ENCODE measurements at places on chromosomes 1 and 21. TPM values are rescaled to one million over a fixed set of nuclear protein-coding genes. Genes with fewer than 3 reads are reported as not detected.

GRCh38 chr1:35659589-35659988 lies 18.3 kb upstream of the PSMB2 start:
- DNase-seq, result no peak

GRCh38 chr1:40266786-40267535 lies 8.9 kb downstream of the ZMPSTE24 start:
- DNase-seq, result no peak

DNA sequence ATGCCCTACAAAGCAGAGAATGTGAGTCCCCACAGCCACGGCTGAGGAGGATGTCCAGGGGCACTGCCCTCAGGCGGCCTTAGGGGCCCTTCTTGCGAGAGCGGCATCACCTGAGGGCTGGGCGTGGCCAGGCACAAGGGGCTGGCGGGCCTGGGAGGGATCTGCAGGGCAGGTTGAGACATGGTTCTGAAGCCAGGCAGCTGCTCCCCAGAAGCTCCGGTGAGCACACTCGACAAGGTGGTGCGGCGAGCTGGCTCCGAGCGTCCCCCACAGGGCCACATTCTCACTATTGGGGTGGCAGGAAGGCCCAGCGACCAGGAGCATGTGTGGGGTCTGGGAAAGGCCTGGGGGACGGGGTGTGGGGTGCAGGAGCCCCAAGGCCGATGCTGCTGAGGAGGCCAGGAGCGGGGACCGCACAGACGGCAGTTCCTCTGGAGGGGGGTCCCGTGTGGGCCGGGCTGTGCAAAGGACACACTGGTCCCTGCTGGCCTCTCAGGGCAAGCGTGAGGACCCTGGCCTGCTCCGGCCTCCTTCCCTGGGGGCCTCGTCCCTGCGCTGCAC lies 47.2 kb downstream of the MORN1 start:
- DNase-seq, result peak; percentile 43

DNA sequence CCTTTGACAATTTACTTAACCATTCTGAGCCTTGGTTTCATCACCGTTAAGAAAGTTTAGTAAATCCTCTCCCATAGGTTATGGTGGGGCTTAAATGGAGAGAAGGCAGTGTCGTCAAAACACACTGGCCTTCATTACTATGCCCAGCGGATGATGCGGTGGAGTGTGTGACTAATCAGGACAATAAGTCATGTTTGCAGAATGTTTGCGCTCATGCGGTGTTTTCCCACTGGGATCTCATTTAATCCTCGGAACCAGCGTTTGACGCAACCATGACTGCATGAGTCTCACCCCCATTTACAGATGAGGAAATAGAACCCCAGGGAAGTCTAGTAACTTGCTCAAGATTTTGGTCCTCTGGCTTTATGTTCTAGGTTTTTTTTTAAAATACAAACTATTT lies 17.5 kb downstream of the SLC26A9 start:
- no peak for DNase-seq

- DNase-seq, result no peak
Measured at GRCh38 chr1:156875341-156875615, 14.6 kb downstream of the NTRK1 start.

- DNase-seq, result no peak
Measured at GRCh38 chr1:74681449-74681848, 7.9 kb upstream of the ERICH3 start.

- no peak for DNase-seq
Measured at GRCh38 chr1:178768423-178768822, 43.4 kb downstream of the RALGPS2 start.

The C1orf87 gene
- 0.23 TPM for total RNA-seq

The FAM151A gene
- not detected for total RNA-seq

GRCh38 chr1:55257958-55258357 lies 42.8 kb upstream of the USP24 start:
- no peak for DNase-seq

DNA sequence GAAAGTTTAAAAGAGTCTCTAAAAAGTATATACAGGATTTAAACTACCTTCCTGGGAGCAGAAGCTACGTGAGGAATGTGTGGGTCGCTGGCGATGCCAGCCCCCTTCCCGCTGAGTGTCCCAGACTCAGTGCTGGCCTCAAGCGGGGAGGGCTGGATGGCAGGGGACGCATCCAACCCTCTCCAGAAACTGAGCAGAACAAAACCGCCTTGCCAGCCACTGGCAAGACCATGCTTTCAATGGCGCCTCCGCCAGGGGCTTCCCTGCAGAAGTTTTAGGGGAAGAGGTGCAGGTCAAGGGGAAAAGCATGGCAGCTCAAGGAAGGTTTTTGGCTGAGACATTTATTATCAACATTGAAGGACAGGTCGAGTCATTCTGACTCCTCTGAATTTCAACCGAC lies 26.1 kb downstream of the NADK start:
- peak; percentile 60 for DNase-seq

DNA sequence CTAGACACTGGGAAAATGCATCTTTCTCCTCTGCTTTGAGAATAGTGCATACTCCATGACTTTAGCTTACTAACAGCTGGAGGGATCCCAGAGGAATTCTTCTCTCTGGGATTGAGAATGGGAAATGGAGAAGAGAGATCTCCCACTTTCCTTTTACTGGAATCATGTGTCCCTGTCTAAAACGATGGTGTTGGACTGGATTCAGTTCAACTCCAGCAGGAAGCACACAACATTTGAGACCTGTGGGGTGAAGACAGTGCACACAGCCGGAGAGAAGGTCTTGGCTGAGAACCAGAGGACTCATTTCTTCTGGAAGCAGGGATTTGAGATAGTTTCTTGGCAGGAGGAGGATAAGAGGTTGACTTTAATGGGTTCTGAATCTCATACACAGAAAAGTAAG lies 58.7 kb downstream of the TRABD2B start:
- no peak for DNase-seq

DNA sequence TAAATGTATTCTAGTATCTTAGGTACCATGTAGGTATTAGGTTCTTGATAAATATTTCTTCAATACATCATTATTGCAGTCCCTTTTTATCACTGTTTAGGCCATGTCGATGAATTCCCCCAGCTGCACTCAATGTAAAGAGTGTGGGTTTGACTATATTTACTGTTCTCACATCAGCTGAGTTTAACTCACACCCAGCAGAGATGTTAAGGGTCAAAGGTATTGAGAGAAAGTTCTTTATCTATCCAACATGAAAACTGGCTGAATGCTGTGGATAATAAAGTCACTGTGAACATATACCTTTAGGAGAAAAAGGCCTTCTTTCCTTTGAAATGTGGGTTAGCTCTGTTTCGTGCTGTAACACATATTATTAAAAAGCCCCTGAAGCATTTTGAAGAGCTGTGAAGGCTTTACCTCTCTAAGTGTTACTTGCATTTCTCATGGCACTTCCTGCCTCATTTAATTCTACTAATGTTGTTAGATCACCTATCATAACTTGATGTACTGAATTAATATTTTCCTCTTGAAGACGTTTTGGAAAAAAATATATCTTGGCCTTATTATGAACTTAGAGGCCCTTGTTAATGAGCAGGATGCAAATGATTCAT lies 19.1 kb upstream of the LYST start:
- DNase-seq, result no peak

GRCh38 chr1:17084787-17085186 lies 31.0 kb upstream of the SDHB start:
- DNase-seq, result no peak

- DNase-seq, result no peak
Measured at GRCh38 chr1:2304921-2305681, 77.0 kb downstream of the SKI start.

DNA sequence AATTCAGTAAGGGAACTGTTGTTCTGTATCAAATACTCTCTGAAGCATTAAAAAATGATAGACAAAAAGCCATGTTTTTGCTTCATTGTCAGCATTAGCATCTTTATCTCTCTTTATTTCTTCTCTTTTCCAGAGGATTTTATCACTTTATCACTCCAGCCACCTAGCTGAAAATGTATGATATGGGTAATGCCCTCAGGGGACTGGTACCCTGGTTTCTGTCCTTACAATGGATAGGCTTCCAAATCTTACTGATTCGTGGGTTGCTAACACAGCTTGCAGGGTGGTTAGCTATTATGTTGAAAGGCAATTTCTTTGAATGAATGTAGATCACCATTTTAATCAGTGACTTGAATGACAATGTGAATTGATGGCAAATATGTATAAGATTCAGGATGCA lies 23.3 kb upstream of the HRNR start:
- DNase-seq, result no peak

The PDZK1IP1 gene
- total RNA-seq, result 0.71 TPM

DNA sequence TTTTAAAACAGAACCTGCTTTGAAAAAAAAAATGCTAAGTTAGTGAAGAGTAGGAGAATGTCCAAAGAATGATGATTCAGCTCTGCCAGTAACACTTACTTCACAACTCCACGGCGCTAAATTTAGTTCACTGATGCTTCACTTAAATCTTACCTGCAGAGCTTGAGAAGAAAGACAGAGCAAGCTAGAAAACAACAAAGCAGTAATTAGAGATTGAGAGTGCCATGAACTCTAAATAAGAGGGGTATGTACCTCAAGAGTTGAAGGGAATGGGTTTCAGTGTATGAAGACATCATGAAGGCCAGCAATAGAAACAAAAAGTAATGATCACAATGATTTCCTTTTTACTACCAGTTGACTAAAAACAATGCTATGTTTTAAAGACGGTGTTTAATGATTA lies 32.8 kb downstream of the EPRS1 start:
- DNase-seq, result no peak

DNA sequence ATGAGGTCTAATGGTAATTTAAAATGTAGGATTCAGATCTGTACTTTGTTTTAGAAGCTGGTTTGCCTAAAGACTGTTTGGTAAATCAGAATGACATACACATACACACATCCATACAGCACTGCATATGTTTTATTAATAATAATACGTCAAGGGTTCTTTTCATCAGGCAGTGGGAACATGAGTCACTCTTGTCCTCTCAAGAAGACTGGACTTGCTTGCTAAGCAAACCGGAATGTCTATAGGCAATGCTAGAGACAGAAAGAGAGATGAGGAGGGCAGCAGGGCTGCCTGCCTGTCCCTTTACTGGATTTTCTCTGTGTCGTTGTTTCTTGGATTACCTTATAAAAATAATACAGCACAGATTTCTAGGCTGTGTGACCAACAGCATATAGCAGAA lies 119.1 kb upstream of the GALNT2 start:
- no peak for DNase-seq

- DNase-seq, result no peak
Measured at GRCh38 chr1:43858324-43858723, 75.3 kb upstream of the ARTN start.

The CHI3L2 gene
- total RNA-seq, result 12.5 TPM

GRCh38 chr1:119988306-119989062 lies 81.0 kb downstream of the NOTCH2 start:
- no peak for DNase-seq

DNA sequence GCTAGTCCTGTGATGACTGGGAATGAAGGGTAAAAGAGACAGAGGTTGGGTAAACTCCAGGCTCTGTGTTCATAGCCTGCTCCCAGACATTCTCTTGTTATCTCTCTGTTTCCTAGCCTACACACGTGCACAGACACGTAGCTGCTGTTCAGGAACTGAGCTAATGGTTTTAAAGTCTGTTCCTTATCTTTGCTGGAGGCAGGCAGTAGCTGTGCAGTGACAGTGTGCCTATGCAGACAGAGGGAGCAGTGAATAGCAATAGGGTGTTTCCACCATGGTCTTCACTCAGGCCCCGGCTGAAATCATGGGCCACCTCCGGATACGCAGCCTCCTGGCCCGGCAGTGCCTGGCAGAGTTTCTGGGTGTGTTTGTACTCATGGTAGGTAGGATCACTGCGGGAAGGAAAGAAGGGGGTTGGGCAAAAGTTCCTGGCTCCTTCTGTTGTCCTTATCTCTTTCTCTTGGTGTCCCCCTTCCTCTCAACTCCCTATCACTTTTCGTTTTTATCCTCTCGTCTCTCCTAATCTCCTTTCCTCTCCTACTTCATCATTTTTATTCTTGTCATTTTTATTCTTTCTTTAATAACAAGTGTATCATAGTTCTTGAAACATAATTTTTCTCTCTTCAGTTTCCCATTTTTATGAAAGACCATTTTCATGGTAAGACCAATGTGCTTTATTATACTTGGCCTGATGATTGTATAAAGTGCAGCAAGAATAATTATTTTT lies at the start of gene AQP10:
TSS of gene AQP10 (plus strand) at position 212 of the 727 bp plus-strand sequence. CDS start at position 275, 63 bp downstream.
- DNase-seq, result no peak

The DENND2C gene
- total RNA-seq, result 3.6 TPM
